ENCODE measurements at places on chromosomes 2 and 18. TPM values are rescaled to one million over a fixed set of nuclear protein-coding genes. Genes with fewer than 3 reads are reported as not detected.

INSIG2 gene
- polyA plus RNA-seq: 30.4 TPM

CASP8 gene
- 6.9 TPM for polyA plus RNA-seq

UGT1A3 gene
- not detected for polyA plus RNA-seq

NAT8 gene
- 1.5 TPM for polyA plus RNA-seq

CDK5R2 gene
- 66.1 TPM for polyA plus RNA-seq

MYL1 gene
- polyA plus RNA-seq: 11.8 TPM

IL1B gene
- polyA plus RNA-seq: 1.7 TPM
